ENCODE measurements at places on chromosomes 11 and 22. TPM values are rescaled to one million over a fixed set of nuclear protein-coding genes. Genes with fewer than 3 reads are reported as not detected.

The NCR3LG1 gene
- total RNA-seq, result 4.5 TPM

DNA sequence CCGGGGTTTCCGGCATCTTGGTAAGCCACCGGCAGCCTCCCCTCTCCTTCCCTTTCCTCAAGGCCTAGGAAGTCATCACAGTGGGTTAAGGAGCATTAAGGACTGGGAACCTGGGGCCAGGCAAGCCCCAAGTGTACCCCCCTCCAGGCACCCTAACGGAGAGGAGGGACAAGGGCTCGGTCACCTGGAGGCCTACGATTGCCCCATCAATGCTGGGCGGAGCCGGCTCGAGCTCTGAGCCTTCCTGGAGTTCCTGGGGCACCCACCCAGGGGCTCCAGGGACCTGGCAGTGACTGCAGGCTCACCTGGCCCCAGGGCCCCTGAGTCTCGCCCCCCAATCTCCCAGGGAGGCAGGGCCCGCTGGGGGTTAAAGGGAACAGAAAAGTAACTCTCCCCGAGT is 34.5 kb upstream of the EIF3D start:
- DNase-seq, result no peak

The SLC5A4 gene
- total RNA-seq, result not detected

GRCh38 chr11:31812383-31813381 is 1.6 kb upstream of the PAX6 start:
- DNase-seq, result no peak

GRCh38 chr11:83545494-83546260 is 259.5 kb upstream of the CCDC90B start:
- no peak for DNase-seq

DNA sequence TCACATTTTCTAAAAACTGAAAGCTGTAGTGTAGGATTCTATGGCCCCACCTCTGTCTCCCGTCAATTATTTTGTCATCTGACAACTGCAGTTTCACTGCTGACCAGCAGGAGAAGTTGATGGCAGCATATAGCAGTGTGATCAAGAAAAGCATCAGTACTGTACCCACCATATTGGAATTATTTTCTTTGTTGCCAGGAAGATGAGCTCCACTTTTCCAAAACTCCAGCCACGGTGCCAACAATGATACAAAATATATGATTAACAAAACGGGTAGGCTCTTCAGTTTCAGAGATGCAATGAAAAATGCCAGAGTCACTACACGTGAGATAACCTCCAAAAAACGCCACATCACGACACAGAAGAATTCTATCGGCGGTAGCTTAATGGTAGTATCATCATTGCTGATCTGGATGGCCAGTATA is 41.3 kb downstream of the XKR3 start:
- no peak for DNase-seq
